ENCODE measurements at places on chromosomes 7 and 10. TPM values are rescaled to one million over a fixed set of nuclear protein-coding genes. Genes with fewer than 3 reads are reported as not detected.
A peak's percentile ranks its signal among the peaks of the same experiment; 100 is the strongest.

- no peak for DNase-seq
These were observed 36.4 kb downstream of the USP54 start for GRCh38 chr10:73554721-73555120.

Gene WEE2
- 5.1 TPM for polyA plus RNA-seq

DNA sequence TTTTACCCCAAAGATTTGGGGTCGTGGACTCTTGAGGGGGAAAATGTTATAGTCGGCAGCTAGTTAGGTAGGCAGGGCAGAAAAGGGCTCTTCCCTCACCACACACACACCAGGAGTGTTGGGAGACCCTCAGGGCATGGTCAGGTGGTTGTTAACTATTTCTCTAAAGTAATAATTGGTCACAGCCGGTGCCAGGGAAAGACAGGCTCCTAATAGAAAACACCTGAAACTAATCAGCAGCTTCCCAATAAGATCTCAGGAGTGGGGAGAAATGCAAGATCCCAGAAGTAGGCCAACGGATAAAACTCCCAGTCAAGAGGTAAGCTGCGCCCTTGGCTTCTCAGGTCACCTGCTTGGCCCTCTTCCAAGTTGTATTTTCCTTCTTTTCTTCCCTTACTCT is 213.1 kb downstream of the PHTF2 start:
- DNase-seq, result no peak

DNA sequence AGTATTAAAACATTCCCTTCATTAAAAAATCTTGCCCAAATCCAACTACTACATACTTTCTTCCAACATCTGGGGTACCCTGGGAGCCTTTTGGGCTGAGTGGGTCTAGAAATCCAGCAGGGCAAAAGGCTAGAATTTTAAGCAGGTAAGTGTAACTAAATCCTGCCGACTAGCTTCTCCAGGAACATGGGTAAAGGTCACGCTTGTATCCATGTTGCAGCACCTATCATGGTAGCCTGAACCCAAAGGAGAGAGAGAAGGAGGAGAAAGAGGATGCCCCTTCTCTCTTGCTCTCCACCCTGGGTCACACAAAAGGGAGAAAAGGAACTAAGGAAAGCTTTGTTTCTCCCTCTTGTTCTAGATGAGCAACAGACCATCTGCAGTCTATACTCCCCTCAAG is 53.3 kb downstream of the ZNF680 start:
- no peak for DNase-seq

DNA sequence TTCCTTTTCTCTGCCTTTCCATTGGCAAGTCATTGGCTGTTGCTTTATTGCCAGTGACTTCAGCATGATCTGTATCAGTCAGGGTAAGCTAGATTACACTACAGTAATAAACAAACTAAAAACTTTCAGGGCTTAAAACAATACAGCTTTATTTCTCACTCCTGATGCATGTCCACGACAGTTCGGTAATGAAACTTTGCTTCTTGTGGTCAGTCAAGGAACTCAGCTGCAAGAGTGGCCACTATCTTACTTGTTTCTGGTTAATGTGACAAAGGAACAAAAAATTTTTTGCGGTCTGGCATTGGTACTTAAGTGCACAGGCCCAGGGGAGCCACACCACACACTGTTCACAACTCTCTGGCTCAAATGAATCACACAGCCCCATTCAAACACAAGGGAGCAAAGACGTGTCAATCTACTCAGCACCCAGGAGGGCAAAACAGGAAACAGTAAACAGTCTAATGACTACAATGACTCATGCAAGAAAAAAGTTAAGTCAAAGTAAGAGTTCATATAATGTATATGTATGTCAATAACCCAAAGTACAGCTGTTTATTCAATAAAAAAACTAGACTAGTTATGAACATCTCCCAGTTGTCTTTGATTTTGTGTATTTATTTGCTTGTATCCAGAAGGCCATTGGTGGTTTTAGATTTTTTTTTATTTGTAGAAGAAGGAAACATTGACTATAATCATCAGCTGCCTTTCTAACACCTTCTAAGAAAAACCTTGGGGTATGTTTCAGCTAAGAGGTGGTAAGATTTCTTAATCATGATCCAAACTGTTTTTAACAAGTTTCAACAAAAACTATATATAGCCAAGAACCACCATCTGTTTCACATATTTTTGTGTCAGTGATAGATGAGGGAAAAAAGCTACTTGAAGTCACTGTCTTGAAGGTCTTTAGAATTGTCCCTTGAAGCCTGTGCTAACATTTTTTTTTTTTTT is 134.4 kb upstream of the FAM3C start:
- peak; percentile 16 for DNase-seq

DNA sequence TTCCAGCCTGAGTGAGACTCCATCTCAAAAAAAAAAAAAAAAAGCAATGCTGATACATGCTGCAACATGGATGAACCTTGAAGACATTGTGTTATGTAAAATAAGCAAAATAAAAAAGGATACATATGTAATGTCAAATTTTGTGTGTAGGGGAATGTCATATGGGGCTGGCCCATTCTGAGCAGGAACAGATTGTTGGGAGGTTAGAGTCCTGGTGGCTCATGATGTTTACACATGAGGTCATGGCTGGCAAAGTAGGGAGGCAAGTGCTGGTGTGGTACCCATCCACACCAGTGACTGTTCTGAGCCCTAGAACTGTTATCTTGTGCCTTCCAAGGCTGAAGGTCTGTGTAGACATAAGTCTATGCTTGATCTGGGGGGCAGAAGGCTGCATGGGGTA is 37.6 kb downstream of the ZNF92 start:
- DNase-seq, result no peak

DNA sequence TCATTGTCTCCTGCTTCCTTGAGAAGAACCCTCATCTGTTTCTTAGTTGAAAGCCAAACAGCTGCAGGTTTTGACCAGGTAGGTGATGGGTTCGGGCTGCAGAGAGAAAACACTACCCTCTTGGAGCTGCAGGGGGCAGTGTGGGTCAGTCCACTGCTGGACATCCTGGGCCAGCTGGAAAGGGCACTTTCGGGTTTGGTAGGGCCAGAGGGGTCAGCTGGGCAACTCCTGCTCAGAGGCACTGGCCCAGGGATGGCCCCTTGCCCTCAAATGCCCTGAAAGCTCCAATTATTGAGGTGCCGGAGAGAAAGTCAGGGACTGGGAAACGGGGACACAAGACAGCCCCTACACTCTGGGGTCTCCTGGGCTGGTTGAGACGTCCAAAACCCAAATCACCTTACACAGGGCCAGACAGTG is 90.7 kb downstream of the MKI67 start:
- no peak for DNase-seq

DNA sequence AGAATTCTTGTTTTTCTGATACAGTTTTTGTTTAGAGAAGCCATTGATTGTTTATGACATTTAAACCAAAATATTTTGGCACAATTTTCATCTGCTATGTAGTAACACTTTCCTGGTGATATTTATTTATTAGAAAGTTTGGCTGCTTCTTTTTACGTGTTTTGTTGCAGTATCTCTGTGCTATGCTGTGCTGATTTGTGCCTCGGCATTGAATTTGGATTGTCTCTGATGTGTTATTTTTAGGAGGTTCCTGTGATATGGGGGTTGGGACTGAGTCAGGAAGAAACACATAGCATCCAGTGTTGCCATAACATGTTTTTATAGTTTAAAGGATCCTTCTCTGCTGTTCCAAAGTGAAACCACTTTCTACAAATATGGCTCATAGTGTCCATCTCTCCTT is 1197.7 kb upstream of the LRRN3 start:
- DNase-seq, result no peak

DNA sequence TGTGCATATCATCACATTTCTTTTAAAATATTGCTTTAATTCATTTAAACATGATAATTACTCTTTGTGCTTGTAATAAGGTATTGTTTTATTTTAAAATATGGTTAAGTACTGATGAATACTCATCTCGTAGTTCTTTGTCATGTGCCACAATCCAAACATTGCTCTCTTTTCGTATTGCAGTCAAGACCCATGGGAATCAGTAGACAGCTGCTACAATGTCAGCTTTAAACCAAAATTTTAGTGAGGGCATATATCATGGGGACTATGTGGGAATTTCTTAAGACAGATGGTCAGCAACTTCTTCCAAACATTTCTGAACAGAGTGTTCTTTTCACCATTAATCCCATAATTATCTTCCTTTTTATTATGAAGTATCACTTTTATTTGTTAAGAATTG is 77.2 kb upstream of the FZD1 start:
- no peak for DNase-seq

Gene SNX10
- polyA plus RNA-seq, result 12.6 TPM

Gene GBX1
- 0.07 TPM for polyA plus RNA-seq

GRCh38 chr10:22899775-22900174 is 28.1 kb upstream of the ARMC3 start:
- DNase-seq, result no peak

DNA sequence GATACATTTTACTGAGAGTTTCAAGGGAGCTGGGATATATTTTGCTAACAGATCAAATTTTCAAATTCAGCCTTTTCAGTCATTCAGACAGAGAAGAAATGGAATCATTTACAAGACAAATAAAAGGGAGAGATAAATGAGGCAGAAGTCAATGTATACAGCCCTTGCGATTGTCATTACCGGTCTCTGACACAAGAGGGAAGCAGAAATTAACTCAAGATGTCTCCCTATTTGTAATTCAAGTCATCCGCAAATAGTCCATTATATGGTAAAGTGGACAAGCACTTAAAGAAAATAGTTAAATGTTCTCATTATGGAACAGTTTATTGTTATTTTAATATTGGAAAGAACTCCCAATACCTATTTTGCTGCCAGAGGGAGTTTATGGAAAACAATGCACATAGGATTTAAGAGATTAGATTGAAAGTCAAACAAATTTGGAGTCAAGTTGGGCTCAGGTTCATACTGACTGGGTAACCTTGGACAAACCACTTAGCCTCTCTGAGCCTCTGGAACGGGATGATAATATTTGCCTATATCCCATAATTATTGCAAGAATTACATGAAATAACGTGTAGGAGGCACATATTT is 89.3 kb upstream of the PRKCQ start:
- no peak for DNase-seq

GRCh38 chr10:44280226-44281014 is 104.5 kb downstream of the CXCL12 start:
- DNase-seq, result no peak

Gene SAMD9L
- polyA plus RNA-seq, result 6.5 TPM

Gene HTR5A
- 0.03 TPM for polyA plus RNA-seq

DNA sequence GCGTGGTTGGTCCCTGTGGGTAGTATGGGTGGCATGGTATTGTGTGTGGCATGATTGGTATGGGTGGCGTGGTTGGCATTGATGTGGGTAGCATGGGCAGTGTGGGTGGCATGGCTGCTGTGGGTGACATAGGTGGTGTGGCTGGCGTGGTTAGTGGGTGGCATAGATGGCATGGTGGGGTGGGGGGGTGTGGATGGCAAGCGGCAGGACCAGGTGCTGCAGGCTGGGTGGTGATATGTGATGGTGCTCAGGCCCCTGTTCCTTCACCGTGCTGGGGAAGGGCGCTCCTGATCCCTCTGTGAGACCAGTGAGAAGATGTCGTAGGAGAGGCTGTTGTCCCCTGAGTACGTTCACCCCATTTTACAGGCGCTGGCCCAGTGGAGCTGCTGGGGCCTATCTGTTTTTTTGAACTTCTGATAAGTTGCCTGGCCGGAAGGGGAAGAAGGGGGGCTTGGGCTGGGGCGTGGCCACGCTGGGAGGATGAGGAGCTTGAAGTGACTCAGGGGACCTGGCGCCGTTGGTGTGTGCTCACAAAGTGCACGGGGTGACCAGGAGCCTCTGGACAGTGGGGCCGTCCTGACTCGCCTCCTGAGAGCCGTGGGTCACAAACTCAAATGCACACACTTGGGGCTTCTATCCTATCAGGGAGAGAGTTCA is 17.5 kb downstream of the INPP5A start:
- peak; percentile 43 for DNase-seq

Gene STARD3NL
- polyA plus RNA-seq, result 34.0 TPM

DNA sequence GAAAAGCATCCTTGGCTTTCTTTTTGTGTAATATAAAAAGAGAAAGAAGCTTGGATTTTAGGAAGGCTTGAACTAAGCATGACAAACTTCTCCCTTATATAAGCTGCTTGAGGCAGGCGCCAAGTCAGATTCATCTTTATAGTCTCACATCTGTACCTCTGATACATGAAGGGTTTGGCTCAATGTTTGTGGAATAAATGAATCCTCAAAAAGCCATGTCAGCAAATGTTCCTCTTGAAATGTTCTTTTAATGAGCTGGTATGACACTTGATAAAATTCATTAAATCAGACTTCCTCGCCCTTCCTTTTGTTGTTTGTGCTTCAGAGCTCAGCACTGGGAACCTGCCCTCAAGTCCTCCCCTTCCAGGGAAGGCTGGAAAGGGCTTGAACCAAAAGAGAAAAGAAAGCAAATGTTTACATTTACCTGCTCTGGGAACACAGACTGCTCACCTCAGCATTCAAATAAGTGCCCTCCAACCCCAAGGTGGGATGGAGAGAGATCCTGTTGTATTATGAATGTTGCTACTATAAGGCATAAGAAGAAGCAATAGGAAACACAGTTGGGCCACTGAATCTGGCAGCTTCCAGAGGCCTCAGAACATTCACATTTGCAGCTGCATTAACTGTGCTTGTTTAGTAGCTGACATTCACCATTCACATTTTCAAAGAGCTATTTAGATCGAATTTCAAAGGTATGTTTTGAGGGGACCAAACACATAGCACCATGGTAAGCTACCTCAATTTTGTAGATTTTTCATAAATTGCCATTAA is 212.6 kb downstream of the CACNA2D1 start:
- DNase-seq, result no peak

GRCh38 chr7:79862447-79863210 is 272.0 kb upstream of the GNAI1 start:
- DNase-seq, result no peak

DNA sequence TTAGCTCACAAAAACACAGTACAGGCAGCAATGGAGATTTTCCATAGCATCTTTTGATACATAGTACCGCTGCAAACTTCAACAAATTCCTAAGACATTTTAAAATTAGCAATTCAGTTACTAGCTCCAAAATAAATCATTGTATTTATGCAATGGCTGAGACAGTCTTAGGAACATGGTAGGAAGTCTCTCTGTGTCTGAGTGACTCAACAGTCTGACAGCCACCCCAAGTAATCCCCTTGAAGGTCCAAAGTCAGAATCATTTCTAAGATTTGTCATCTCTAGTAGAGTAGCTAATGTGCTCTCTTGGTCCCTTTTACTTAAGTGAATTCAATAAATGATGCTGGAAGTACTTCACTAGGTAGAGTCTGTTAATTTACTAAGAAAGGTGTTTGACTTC is 93.8 kb upstream of the NOBOX start:
- no peak for DNase-seq

GRCh38 chr10:45544191-45544590 is 128.4 kb downstream of the ZFAND4 start:
- DNase-seq, result peak; percentile 8

- DNase-seq, result no peak
These were observed 62.1 kb downstream of the AKAP9 start for GRCh38 chr7:92002720-92003119.

Gene HYAL4
- polyA plus RNA-seq, result not detected

Gene SLC16A9
- polyA plus RNA-seq, result 2.6 TPM

- no peak for DNase-seq
These were observed 6.4 kb downstream of the ATE1 start for GRCh38 chr10:121921238-121921931.

Gene IL2RA
- 0.52 TPM for polyA plus RNA-seq

Gene SKAP2
- polyA plus RNA-seq, result 31.2 TPM

Gene PRLHR
- polyA plus RNA-seq, result 1.1 TPM

Gene GCK
- 2.3 TPM for polyA plus RNA-seq

Gene CALML5
- polyA plus RNA-seq, result not detected

Gene CPED1
- polyA plus RNA-seq, result 12.1 TPM

Data from large intestine (tissue), 12 donors.